Stimulated activated CD4-positive, alpha-beta T cell treated with anti-CD3 and anti-CD28 coated beads, Interleukin-1b, Interleukin-23, amount 100 ng/mL, for 1 hour (primary cell): ENCODE measurements at places on chromosomes 11 and 22.

- no peak for DNase-seq
These were observed 33.5 kb downstream of the ETS1 start for GRCh38 chr11:128553662-128554362.

GRCh38 chr11:123231777-123232176 is 36.7 kb upstream of the CLMP start:
- no peak for DNase-seq

DNA sequence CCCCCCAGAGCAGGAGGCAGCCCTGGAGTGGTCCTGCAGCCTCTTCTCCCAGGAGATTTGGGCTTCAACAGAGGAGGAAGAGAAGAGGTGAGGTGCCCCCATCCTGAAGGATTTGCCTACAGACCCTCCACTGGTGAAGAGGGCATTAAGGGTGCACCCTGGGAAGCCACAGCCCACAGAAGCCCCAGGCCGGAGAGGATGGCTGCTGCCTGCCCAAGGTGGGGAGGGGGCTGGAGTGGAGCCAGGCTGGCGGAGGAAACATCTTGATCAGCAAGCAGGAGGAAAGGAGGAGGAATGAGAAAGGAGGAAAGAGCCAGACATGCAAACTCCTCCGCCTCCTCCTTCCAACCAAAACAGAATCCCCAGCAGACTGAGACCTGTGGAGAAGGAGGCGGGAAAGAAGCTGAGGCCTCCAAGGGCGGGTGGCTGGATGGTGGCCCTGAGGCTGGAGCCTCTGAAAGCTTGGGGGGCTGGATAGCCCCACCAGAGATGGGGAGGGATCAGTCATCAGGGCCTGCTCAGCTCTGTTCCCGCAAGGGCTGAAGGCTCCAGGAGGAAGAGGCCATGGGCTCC is 31.3 kb downstream of the ARRB1 start:
- DNase-seq = no peak

DNA sequence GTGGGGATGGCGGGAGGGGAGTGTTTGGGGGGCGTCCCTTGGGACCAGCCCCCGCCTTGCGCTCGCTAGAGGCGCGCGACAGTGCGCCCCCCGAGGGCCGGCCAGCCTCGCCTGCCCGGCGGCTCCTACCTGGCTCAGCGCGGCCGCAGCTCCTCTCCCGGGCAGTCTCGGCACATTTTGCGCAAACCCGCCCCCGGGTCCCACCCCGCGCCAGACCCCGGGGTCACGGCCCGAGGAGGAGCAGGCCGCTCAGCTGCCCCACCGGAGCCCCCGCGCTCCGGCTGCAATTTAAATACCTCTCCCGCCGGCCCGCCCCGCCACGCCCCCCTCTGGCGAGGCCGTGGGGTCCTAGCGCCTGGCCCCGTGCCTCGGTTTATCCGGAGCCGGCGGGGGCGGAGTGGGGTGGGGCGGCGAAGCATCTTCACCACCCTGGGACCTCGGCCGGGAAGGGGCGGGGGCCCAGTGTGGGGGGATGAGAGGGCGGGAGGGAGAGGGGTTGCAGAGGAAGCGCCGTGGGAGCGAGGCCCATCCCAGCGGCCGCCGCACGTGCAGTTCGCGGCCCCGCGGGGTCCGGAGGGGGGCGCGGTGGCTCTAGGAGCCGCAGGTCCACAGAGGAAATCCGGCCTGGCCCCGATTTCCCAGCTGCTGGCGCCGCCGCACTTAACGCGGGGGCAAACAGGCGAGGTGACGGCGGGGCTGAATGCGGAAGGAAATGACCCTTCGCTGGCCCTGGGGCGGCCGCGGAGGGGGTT is at the start of gene LRRC32:
Gene LRRC32 (minus strand): TSS at position 263 of the 752 bp plus-strand sequence. CDS start 4,793 bp downstream, outside the sequence.
- peak; percentile 13 for DNase-seq

DNA sequence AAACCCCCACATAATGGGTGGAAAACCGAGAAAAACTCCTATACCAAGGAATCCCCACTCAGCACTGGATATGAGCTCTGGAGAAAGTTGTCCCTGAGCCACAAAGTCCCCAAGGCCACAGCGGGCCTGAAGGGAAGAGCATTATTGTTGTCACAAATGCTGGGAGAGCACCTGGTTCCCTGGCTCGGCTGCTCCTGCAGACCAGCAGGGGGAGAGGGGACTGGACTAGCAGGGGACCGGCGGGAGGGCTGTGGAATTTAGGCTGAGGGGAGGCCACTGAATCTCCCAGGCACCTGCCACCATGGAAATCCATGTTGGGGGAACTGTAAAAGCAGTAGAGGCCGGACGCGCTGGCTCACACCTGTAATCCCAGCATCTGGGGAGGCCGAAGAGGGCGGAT is 7.0 kb downstream of the PC start:
- no peak for DNase-seq

GRCh38 chr22:43550672-43551071 is 138.9 kb downstream of the MPPED1 start:
- DNase-seq = no peak

- no peak for DNase-seq
These were observed 40.4 kb upstream of the GRIK4 start for GRCh38 chr11:120471131-120471530.

GRCh38 chr22:33409079-33409478 is 350.9 kb upstream of the SYN3 start:
- DNase-seq = no peak

- no peak for DNase-seq
These were observed 29.9 kb downstream of the TPST2 start for GRCh38 chr22:26559961-26560575.

DNA sequence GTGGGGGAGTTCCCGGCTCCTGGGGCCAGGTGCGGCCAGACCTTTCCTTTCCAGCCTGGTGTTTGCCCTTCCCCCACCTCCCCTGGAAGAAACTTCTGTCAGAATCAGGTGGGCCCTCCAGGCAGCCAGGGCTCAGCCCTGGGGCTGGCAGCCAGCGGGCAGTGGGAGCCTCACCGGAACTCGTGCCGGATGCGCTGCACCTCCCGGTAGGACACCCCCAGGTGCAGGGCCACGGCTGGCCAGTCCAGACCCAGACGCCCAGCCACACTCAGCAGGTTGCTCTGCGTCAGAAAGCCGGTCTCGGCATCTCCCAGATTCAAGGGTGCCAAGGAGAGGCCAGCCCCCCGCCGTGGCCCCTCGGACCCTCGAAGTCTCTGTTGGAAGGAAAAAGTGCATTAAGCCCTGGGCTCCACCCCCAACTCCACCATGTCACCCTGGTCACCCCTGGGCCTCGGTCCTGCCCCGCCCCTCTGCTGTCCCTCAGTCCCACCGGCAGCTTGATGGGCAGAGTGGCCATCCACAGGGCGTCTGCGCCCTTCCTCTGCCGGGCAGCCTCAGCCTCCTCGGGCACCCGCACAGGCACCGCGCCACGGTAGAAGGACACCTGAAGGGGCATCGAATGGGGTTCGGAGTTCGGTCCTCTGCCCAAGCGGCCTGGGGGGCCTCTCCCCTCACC is 1.7 kb upstream of the SLC25A22 start:
- no peak for DNase-seq

DNA sequence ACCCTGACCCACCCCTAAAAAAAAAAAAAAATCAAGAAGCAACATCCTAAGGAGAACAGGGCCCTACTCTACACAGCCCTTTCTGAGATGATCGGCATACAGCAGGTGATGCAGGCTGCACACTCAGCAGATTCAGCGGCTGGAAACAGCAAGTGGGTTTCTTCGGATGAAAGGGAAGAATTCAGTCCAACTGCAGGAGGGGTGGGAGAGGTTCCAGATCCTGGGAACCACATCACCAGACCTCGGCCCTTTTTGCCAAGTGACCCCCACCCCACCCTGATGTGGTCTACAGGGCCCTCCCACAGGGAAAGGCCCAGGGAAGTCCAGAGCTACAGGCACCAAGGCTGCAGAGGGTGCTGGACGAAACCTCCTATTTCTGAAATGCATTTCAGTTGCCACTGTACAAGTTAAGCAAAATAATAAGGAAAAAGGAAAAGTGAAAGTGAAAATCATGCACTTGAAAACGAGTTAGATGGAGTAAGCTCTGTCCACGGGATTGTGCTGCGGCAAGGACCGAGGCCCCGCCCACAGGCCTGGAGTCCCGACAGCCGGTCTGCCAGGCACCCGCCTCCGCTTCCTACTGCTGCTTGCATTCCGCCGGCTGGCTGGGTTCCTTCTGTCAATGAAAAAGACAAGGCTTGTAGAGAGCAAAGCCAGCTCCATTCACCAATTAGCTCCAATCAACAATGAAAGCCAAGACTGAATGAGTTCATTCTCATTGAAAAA is 16.0 kb upstream of the PHLDA2 start:
- no peak for DNase-seq
